HT-29 (cell line): ENCODE measurements at places on chromosomes 6 and 20.

DNA sequence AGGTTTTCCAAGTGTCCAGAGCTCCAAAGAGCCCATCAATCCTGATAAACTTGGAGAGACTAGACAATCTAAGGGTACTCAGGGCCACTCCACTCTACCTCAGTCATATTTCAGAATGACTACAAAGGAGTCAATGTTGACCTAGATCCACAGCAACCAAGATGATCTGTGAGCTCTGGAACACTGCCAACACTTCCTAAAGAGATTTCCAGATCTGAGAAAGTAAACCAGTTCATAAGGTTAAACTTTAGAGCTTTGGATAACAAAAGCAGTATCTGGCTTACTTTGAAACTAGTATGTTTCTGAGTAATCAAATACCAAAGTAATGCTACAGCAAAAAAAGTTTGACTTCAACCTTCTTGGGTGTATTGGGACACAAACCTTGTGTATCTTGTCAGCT, 122.7 kb downstream of the BTBD9 start:
- no peak for DNase-seq

DNA sequence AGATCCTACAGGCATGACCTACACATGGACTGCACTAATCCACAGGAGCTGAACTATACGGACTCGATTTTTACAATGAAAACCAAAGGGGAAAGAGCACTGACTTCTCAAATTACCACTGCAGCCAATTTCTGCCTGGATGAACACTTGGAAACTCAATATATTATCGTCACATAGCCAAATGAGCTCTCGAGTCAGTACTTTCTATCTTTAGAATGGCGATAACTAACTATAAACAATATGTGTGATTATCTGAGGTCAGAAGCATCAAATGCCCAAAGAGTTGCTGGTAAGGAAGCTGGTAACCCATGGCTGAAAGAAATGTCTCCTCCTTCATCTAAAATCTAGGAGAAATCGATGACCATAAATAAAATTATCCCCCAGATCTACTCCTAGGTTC, 86.7 kb downstream of the KIF16B start:
- DNase-seq = no peak

DNA sequence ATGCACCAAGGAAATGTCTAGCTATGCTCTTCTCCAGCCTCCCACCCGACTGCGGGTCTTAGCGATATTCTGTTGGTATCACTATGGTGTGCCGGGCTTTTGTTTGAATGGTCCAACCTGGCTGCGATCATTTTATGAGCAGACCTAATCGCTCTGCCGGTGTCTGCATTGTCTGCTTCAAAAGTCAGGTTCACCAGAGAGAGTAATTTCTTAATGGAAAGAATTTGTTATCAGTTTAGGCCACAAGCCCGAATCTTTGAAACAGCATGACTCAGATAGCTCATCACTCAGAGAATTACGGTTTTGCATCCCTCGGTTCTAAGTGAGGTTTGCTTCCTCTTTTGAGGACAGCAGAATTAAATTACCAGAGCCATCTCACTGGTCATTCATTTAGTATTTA, 521.0 kb upstream of the ARID1B start:
- DNase-seq = no peak

GRCh38 chr20:8421981-8422380, 289.9 kb downstream of the PLCB1 start:
- DNase-seq = no peak

- no peak for DNase-seq
Observed at GRCh38 chr6:105622226-105622625, 219.3 kb upstream of the PREP start.

DNA sequence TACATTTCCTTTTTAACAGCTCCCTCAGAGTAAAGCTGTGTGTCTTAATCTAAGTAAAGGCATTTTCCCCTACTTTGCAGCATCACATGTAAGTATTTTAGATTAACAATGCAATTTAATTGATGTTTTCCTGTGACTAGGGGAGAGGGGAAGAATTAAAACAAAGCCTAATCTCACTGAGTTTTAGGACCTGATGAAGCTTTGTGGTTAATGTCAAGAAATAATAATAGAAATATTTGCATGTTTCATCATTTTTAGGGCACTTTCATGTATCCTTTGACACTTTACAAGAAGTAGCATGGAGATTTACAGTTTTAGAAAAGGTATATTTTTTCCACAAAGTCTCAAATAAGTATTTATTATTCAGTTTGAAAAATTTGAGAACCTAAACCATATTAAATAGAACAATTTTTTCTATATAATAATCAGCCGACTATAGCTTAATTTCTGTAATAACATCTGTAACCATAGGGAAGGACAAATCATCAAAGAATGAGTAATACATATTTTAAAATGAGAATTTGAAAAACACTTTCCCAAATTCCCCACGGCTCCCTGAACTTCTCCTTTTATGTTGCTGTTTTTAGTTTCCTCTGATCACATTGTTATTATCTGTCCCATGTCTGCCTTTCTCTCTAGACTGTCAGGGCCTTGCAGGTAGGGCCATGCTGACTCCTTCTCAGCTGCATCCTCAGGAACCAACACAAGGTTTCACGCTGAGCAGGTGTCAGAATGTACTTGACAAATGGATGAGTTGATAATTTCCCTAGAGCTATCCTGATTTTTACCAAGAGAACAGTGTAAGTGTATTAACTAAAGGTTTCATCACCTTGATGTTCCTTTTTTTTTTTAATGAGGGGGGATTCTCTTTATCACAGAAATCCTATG, 338.1 kb downstream of the SYNE1 start:
- no peak for DNase-seq

DNA sequence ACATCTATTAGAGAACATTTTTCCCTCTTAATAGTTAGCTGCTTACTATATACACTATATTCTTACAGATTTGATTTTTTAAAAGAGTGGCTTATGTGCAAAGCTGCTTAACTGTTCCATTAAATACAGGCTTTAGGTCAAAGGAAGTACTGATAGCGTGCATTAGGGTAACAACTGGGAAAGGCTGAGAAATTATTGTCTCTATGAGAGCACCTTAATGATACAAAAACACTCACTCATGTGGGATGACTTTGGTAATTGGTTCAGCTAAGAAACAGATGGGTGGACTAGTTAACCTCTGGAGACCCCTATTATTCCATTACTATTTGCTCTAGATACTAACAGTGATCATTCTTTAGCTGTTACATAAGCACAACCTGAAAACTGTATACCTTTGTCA, 4.0 kb downstream of the DCDC2 start:
- DNase-seq = no peak

- no peak for DNase-seq
Observed at GRCh38 chr6:90187437-90188121, 109.1 kb downstream of the BACH2 start.

DNA sequence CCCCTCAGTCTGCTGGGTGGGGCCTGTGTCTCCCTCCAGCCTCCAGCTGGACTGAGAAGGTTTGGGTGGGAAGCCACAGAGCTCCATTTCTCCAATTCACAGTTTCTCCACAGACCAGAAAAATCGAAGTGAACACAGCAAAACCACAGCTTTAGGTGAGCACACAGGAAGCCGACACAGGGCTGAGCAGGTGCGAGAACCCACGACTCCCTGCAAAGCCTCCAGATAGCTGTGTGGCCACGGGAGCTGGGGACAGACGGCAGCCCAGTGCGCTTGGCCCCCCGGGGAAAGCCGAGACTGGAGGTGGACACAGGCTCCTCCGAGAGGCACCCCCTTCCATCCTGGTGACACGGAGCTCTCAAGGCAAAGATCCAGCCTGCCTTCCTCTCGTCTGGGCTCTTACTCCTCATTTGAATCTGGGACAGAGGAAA, 29.0 kb upstream of the MPC1 start:
- DNase-seq = no peak

DNA sequence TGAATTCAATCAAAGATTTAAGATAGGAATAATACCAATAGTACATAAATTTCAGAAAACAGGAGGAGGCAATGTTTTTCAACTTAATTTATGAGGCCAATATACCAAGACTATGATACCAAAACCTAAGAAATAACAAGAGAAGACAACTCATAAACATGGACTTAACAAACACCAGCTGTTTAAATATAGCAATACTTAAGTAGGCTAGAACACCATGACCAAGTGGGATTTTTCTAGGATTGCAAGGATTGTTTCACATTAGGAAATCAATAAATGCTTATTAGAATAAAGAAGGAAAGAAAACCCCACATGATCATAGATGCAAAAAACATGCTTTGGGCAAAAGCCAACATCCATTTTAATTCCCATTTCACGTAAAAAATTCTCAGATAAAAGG, 355.1 kb downstream of the EPM2A start:
- DNase-seq = no peak

DNA sequence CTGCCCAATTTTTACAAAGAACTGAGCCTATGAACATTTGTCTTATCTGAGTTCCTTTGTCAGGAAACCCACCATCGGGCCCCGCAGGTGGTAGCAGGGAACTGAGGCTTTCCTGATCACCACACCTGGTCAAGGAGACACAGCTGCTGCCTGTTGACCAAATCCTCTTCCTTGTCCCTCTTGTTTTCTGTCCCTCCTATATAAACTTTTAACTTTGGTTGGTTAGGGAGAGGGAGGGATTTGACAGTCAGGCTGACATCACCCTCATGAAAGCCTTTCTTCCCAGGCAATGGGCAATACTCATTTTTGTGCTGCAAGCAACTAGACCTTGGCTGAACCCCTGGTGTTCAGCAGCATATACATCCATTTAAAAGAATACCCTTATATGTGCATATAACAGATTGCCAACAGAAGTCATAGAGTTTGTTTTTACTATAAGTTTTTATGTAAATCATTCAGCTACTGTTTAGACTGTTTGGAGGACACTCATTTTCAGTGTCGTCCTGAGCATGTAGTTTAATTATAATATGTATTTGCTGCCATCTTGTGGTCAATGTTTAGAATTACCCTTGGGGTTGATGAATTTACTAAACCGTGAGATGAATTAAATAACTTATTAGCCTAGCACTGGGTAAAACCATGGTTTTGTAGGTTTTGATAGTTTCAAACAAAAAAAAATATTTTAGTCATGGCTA, 17.0 kb downstream of the CRISP1 start:
- DNase-seq = peak; percentile 67

DNA sequence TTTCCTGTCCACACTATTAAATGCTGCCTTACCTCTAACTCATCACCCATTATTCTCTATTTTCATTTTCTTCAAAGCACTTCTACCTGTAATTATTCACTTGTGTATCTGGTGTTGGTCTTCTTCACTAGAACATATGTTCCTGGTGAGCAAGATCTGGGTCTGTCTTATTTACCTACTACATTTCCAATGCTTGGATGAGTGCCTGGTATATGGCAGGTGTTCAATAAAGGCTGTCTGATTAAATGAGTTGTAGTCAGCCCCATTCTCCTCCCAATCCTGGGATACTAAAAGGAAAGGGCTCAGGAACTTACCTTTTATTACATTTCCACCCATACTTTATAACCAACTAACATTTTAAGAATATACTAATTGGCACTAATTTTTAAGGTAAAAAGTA, 61.0 kb downstream of the CEP162 start:
- DNase-seq = no peak

DNA sequence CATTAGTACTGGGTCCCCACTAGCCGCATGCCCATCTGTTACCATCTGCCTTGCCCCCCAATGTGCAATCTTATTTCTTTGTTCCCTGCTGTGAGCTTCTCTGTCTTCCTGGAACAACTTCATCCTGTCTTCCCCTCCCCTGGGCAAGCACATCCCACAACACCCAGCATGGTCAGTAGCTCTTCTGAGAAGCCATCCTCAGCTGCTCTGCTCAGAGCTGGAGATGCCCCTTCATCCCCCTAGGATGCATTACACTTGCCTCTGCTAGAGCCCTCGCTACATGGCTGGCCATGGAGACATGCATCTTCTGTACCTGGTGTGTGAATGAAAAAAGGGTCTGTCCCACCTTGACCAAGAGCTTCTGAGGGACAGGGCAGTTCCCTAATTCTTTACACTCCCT, 141.2 kb downstream of the CDC5L start:
- DNase-seq = no peak

DNA sequence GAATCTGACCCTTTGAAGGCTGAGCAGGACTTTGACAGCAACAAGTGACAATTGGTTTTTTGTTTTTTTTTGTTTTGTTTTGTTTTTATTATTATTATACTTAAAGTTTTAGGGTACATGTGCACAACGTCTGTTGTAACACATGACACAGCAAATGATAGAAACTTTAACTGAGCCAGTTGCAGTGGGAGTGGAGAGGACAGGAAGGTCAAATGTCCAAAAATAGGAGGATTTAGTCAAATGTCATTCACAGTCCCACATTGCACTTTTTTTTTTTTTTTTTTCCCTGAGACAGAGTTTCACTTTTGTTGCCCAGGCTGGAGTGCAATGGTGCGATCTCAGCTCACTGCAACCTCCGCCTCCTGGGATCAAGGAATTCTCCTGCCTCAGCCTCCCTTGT, 223.0 kb downstream of the HIVEP2 start:
- DNase-seq = no peak

- DNase-seq = no peak
Observed at GRCh38 chr6:36824253-36824652, 15.0 kb downstream of the CPNE5 start.

GRCh38 chr6:69284176-69284730, 512.6 kb downstream of the LMBRD1 start:
- DNase-seq = no peak

GRCh38 chr6:169271158-169271876, 17.7 kb upstream of the THBS2 start:
- DNase-seq = no peak

DNA sequence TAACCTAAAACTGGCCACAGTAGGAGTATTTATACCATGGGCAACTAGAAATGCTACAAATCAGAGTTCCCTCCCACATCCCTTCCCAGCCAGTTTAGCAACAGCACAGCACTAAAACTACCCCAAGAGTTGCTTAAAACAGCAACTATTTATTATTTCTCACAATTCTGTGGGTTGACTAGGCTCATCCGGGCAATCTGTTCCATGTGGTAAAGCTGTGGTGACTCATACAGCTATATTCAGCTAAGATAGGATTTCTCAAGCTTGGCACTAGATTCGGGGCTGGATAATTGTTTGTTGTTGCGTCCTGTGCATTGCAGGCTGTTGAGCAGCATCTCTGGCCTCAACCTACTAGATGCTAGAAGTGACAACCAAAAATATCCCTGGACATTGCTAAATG, 8.6 kb upstream of the HECA start:
- DNase-seq = no peak

GRCh38 chr6:168574699-168575195, 133.8 kb downstream of the SMOC2 start:
- DNase-seq = no peak

- DNase-seq = no peak
Observed at GRCh38 chr20:59771506-59772372, 161.7 kb downstream of the SYCP2 start.

- no peak for DNase-seq
Observed at GRCh38 chr6:12941422-12941821, 224.9 kb downstream of the PHACTR1 start.
